ENCODE measurements at places on chromosomes 6 and 20.

DNA sequence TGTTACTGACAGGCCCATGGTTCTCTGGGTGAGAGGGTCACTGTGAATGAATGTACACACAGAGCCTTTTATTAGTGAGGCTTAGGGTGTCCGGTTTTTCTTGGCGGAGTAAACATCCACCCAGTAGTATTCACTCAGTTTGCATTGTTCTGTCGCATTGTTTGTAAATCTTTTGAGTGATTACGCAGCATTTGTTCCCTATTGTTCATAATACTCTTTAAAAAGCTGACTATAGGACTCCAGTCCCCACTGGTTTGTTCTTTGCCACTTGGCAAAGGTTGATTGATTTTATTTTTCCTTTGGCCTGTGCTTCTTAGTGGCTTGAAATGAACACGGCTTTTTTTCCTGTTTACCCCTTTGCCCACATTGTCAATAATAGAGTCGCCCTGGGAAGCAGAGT, 130.1 kb upstream of the ESR1 start:
- DNase-seq, result no peak

DNA sequence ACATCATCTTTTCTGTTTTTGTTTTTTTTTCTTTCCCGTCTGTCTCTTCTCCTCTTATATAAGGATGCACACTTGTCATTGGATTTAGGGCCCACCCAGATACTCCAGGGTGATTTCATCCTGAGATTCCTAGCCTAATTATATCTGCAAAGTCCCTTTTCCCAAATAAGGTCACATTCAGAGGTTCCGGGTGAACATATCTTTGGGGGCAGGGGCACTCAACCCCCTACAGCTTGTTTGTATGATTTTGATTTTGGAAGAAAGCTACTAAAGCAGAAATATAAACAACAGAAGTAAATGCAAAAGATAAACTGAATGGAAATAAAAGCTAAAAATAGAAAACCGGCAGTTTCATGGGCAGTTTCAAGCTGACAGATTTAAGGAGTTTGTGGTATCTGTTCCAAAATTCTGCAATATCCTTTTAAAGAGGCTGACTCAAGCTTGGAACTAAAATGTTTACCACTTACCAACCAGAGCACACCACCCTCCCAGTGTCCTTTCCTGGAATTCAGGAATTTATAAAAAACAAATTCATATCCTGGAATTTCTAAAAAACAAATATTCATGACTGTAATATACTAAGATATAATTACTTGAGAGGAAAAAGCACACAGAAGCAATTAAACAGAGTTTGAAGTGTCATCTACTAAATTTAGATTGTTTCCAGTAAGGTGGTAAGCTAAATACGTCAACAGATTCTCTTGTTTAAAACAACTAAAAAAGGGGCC, 100.0 kb upstream of the CARMIL1 start:
- peak; percentile 74 for DNase-seq

DNA sequence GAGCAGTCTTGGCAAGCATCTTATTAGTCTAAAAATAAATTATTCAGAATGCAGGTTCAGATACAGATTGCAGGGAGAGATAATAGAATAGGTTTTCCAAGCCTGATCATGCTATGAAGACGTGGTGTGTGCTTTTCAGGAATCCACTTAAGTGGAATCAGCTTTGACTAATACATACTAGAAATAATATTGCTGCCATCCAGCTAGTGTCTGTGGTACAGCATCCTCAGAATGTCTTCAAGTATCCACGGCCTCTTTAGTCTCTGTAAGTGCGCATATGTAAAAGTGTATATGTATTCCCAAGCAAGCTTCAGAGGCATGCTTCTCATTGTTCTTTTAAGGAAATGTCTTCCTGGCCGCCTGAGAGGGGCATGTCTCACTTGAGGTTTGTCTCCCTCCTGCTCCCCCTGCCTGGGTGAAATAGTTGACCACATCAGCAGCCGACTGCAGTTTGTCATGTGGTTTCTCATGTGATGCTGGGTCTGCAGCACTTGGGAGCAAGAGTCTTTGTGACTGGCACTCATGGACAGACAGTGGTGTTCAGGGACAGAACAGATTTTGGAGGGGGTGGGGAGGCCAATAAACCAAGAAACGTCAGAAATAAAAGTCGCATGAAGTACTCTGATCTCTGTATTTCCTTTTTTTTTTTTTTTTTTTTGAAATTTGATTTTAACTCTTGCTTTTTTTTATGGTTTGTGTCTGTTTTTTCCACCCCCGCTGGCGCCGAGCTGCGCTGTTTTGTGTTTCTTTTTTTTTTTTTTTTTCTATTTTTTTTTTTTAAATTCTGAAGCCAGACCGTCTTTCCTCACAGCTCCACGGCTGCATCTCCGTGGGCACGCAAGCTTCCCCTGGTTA, 150.8 kb downstream of the PRL start:
- peak; percentile 82 for DNase-seq

- no peak for DNase-seq
These were observed 586.0 kb upstream of the CHD6 start for GRCh38 chr20:42204109-42204660.

DNA sequence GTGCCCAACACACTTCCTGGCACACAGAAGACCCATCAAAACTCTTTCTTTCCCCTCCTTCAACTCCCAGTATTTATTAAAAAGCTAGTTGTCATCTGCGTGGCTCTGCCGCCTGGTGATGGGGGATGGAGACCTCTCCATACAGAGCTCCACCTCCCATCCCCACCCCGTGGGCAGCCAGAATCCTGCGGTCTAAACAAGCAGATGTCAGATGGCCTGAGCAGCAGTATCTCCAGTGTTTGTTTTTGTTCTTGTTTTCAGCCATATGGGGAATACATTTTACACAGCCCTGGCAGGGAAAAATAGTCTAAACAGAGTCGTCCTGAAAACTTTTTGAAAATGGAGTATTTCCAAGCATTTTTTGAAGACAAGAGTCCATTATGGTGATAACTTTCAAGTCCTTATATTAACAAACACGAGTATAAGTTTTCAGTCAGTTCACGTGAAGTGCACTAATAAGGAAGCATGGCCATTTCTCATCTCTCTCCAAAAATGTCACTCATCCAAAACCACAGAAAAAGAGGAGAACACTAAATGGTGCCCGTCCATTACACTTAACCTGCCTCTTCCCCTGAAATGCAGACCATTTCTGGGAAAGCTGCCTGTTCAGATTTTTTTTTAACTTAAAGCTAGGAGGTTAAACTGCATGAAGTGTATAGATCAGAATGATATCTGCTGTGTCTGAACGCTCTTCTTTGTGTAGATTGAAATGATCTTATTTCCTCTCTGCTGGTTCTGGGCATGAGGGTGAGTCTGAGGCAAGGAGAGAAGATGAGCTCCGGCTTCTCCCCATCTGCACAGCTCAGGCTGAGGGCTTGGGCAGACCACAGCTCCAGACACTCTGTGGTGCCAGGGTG, 91.0 kb downstream of the TCP11 start:
- DNase-seq, result peak; percentile 94

GRCh38 chr20:14711652-14712051, 374.2 kb upstream of the FLRT3 start:
- peak; percentile 9 for DNase-seq

DNA sequence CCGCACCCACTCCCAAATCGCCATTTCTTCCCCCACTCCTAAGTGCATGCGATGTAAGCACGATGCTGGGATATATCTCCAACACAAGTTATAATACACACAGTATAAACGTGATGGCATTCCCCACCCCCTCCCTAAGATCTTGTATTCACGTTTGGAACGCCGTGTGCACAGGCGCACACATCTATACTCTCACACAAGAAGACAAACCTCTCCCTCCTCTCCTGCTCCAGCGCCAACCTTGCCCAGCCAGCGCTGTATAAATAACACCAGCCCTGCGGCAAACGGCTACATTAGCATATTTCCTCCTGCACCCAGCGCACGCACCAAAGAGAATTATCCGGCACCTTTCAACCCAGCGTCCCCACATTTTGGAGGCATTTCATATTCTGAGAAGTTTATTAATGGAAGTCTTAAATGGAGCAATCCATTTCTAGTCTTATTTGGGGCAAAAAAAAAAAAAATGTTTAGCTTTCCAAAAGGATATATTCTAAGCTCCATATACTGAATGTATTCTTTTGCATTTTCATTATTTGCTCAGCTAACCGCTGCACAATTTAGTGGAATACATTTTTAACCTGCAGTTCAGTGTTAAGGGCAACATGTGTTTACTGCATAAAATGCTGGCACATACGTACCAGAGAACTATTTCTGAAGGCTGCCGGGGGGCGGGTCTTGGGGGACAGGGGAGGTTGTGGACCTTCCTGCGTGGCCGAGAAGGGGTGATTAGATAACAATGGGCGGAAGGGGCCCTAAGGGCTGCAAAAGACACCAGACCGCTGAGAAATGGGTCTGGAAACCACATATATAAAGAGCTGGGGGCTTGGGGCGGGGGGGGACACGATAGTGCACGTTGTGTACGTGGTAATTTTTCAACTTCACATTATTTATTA, 1.1 kb upstream of the SLC22A23 start:
- DNase-seq, result peak; percentile 11
